ENCODE measurements at places on chromosomes 3 and 15.

DNA sequence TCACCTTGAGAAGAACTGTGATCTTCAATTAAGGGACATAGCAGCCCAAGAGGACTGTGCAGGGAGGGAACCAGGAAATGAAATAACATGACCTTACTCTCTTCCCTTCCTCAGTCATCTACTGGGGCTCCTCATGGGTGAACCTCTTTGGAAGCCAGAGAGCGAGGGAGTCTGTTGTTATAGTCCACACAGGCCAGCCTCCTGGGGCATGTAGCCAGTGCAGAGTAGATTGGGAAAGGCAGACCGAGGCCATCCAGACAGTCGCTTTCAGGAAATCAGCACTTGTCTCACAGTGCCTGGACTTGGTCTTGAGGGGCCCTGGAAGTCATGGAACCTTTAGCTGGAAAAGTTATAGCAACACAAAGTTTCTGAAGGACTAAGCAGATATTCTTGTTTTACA, 6.1 kb downstream of the CRTAP start:
- DNase-seq, result no peak

- DNase-seq, result no peak
These were observed 171.5 kb upstream of the LINGO1 start for GRCh38 chr15:77804210-77804609.

DNA sequence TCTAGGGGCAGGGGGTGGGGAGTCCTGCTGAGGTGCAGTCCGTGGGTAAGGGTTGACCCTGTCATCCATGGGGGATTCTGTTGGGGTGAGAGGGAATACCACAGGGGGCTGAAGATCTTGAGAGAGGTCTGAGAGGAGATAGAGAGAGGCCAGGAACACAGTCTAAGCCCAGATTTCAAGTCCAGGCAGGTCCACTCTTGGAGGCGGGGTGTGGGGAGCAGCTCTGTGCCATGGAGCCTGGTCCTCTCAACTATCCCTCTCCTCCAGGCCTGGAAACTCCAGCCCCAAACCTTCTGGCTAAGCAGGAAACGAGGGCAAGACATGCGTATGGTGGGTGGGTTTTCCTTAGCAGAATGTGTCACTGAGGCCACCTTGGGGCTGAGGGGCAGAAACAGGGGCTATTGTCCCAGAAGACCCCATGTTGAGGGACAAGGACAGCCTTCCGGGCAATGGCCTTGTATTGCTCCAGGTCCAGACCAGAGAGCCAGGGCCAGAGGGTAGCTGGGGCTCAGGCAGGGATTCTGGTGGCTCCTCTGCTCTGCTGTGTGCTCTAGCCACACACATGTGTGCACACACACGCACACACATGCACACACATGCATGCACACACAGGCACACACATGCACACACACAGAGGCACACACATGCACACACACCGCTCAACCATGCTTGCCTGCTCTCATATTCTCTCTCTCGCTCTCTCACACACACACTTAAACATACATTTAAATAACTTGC, 48.6 kb upstream of the MAGEF1 start:
- no peak for DNase-seq

DNA sequence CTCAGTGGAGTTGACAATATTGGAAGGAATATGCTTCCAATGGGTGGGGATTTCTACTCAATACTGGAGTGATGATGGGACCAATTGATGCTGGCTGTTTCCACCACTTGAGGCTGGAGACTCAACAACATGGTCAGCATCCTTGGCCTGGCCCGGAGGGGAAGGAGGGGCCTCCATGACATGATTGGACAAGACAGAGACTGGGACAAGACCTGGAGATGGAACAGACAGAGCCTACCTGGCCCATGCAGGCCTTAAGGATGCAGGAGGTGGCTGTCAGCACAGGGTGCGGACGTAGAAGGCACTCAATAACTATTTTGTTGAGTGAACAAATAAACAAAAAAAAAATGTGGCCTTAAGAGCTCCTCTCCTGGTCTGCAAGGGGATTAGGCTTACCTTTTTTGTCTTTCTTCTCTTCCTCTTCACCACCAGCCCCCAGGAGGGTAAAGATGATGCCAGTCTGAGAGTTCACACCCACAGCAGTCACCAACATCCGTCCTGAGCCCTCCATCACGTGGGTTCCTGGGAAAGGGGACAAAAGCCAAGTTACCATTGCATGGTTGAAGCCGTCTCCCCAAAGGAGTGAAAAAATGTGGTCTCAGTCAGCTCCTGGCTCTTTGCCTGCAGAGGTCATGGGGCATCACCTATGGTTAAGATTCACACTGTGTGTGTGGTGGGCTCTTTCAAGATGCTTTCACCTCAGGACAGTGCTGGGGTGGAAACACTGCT, 67.1 kb upstream of the SEC13 start:
- DNase-seq, result no peak

- DNase-seq, result no peak
These were observed 9.3 kb downstream of the COLQ start for GRCh38 chr3:15512166-15512565.

DNA sequence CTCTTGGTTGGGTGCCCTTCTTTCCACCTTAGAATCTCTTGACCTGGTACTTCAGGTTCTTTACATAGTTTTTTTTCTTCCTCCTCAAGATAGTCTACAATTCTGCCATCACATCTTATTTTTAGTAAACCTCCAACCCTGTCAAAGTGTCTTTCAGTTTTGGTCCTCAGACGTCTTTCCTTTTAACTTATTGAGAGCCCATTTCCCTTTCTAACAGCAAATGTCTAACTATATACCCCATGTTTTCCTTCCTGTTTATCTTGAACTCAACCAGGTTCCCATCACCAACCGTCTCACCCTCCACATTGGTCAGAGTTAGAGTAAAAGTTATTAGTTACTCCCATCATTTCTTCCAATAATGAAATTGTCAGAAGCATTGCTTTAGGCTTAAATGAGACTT, 10.4 kb downstream of the KBTBD12 start:
- DNase-seq, result no peak

DNA sequence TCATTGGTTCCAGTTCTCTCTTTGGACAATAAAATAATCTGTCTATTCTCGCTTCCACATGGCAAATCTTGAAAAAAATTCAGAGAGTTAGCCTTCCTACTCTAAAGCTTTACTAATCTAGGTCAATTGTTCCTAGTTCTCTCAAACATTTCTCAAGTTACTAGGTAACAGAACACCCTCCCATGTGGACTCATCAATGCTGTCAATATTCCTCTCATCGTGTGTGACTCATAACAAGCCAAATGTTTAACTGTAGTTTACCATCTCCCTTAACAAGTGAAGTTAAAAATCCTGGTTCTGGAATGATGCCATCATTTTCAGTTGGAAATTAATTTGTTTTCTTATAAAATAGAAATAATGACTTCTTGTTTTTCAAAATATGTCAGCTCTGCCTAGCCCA, 438.6 kb downstream of the ROBO1 start:
- no peak for DNase-seq

DNA sequence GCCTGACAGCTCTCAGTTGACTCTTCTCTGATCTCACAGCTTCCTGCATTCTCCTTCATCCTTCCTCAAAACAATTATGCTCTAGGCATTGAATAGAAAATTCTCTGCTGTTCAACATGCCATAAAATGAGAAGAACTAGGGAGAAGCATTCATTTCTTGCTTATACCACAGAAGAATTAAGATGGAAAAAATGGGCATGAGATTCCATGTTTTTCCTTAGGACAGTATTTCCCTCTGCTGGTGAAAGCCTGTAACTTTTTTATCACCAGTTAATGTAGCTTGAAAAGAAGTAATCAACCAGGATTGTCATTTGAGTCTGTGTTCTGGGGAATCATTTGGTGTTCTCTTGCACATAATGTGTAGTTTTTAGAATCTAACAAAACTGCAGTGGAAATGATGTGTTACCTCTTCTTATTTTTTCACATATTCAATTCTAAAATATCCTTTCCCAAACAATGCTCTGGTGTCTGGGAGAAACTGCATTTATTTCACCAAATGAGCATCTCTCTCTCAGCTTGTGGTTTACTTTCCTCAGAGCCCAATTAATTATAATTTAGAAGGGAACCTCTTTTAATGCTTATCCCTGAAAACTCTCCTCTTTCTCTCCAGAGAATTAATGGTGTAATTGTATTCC, 92.8 kb upstream of the DCBLD2 start:
- DNase-seq, result no peak

DNA sequence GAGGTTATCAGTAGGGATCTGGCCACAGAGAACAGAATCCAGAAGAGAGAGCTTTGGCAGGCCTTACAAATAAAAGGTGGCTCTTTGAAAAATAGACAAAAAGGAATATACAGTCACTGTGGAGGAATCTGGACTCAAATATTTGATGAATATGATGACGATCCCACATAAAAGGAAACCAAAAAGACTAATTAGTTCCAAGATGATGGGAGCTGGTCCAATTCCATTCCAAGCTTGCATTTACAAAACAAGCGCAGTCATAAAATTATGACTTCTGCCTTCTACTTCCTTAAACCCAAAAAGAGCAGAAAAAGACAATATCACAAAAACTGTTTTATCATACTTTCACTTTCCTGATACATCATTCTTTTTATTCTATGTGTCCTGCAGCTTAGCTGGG, 285.8 kb downstream of the DIPK2A start:
- DNase-seq, result no peak

- no peak for DNase-seq
These were observed 15.2 kb downstream of the SACM1L start for GRCh38 chr3:45704301-45704943.

DNA sequence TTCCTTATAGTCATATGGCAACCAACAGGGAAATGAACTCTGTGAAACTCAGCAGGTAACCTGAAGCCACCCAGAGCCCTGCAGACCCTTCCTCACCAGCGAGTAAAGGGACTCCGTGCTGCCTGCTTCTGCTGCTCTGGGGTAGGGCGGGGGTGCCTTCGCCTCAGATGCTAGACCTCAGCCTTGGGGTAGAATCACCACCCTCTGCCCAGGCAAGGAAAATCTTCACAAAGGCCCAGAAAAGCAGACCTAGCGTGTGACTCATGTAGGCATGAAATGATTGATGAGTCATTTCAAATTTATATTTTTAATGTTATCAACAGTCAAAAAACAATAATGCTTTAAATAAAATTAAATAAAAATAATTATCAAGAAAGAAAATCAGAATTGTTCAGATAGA, 6.6 kb downstream of the STIMATE start:
- no peak for DNase-seq

GRCh38 chr15:59300618-59301139, 72.0 kb downstream of the MYO1E start:
- DNase-seq, result no peak
